Putamen (tissue), 1 donor: ENCODE measurements at places on chromosomes 13 and 19.

- no peak for DNase-seq
Measured at GRCh38 chr13:101977475-101977874, 424.4 kb downstream of the FGF14 start.

DNA sequence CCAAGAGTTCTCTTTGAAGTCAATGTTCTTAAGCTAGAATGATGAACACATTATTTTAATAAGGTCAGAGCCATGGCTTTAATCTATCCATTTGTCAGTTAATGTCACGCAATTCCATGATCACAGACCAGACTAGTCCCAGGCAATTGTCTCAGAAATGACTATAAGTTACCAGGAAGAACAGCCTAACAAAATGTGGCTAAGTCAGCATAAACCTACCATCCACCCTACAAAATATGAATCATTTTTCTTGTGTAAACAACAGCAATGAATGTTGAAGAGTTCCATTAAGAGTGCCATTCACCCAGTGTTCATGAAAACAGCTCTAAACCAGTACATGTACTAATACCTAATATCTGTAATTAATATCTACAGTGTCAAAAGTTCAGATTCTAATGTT is 127.5 kb downstream of the KCTD12 start:
- DNase-seq, result no peak

DNA sequence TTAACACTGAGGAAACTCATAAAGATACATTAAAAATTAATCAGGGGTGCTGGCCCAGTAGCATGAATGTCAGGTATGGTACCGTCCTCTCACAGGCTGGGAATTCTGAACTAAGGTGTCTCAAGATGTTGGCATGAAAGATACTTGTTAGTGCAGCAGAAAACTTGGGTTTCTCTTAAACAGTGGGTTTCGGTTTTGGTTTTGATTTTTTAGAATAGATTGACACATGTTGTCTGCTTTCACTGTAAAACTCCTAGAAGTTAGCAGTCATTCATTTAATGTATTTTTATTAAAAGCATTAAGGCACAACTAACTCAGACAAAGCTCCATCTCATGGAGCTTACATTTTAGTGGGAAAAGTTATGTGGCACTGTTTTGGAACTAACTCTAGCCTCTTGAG is 3.5 kb upstream of the OBI1 start:
- no peak for DNase-seq

GRCh38 chr19:40144151-40144550 is 47.1 kb upstream of the MAP3K10 start:
- no peak for DNase-seq

DNA sequence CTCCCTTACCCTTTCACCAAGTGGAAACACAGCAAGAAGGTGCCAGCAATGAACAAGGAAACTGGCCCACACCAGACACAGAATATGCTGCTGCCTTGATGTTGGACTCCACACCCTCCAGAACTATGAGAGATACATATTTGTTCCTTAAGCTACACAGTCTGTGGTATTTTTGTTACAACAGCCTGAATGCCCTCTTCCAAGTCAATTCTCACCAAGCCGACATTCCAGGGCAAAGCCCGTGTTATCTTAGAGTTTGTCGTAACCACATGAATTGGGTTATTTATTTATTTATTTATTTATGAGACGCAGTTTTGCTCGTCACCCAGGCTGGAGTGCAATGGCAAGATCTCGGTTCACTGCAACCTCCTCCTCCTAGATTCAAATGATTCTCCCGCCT is 14.9 kb downstream of the FGF21 start:
- no peak for DNase-seq

- no peak for DNase-seq
Measured at GRCh38 chr19:1668486-1669270, 16.3 kb upstream of the TCF3 start.

DNA sequence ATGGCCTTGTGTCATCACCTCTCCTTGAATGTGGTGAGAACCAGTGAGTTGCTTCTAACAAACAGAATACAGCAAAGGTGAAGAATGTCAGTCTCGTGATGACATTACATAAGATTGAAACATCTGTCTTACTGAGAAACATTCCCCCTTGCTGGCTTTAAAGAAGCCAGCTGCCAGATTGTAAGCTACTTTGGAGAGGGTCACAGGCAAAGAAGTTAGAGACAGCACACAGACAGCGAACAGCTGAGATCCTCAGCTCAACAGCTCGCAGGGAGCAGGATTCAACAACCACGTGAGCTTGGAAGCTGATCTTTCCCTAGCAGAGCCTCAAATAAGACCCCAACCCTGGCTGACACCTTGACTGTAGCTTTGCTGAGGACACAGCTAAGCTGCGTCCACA is 367.9 kb downstream of the LIG4 start:
- no peak for DNase-seq

DNA sequence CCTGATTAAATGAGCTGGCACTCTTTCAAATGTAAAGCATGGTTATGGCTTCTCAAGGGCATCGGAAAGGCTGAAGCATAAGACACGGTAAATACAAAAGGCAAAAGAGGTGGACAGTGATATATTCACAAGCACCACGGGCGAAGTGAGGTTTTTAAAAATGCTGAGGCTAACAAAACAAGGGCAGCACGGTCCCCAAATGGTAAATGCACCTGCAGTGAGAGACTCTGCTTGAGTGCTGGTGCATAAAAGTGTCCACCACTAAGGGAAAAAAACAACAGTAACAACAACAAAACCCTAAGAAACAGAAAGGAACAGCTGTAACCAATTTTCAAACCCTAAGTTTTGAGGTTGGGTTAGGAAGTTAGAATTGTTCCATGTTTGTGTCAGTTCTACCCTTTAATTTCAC is 234.9 kb downstream of the PCDH9 start:
- no peak for DNase-seq

DNA sequence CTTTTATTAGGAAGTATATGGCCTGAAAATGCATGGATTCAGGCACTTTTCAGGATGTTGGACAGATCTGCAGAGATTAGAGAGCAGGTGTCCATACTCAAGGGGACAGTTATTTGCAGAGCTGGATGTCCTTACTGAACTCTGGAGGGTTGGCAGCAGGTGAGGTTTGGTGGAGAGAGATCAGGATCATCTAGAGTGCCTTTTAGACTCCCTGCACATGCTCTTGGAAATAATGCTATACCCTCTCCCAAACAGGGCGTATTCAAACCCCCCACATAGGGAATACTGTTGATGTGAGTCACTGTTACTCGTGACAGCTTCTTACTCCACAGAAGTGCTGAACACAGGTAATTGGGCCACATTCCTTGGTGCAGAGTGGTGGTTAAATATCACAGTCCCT is 725.7 kb upstream of the SGCG start:
- DNase-seq, result no peak

DNA sequence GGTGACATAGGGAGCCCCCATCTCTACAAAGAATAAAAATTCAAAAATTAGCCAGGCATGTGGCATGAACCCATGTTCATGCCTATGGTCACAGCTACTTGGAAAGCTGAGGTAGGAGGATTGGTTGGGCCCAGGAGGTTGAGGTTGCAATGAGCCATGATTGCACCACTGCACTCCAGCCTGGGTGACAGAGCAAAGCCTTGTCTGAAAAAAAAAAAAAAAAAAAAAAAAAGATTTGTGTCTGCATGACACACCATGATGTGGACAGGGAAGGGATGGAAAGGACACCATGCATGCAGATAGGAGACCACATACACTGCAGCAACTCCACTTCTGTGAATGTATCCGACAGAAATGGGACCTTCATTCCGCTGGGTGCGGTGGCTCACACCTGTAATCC is 34.0 kb upstream of the HOMER3 start:
- DNase-seq, result no peak

DNA sequence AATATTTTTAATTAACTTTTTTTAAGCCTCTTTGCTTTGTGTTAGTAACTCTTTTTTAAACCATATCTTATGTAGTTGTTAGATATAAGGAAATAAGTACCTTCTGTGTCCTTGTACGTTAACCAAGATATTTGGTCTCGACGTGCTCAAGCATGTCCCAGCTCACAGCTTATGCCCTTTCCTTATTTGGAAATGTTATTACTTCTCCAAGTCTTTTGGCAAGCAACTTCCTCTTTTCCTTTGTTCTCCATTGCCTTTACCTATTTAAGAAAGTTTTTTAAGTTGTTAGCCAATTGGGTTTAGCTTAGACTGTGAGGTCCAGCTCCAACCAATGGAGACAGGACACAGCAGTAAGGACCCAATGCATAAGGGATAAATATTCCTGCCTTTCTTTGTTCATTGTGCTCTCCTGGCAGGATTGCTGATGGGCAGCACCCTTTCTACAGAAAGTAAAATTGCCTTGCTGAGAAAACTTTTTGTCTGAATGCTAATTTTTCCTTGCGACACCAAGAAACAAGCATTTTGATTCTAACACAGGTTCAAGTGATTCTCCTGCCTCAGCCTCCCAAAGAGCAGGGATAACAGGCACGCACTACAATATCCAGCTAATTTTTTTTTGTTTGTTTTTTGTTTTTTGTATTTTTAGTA is 5.2 kb downstream of the DKKL1 start:
- no peak for DNase-seq

GRCh38 chr19:6234527-6234926 is 45.2 kb downstream of the MLLT1 start:
- DNase-seq, result no peak

GRCh38 chr13:23695711-23696464 is 125.7 kb downstream of the TNFRSF19 start:
- DNase-seq, result no peak

GRCh38 chr19:16301999-16302694 is 22.5 kb upstream of the KLF2 start:
- DNase-seq, result no peak

DNA sequence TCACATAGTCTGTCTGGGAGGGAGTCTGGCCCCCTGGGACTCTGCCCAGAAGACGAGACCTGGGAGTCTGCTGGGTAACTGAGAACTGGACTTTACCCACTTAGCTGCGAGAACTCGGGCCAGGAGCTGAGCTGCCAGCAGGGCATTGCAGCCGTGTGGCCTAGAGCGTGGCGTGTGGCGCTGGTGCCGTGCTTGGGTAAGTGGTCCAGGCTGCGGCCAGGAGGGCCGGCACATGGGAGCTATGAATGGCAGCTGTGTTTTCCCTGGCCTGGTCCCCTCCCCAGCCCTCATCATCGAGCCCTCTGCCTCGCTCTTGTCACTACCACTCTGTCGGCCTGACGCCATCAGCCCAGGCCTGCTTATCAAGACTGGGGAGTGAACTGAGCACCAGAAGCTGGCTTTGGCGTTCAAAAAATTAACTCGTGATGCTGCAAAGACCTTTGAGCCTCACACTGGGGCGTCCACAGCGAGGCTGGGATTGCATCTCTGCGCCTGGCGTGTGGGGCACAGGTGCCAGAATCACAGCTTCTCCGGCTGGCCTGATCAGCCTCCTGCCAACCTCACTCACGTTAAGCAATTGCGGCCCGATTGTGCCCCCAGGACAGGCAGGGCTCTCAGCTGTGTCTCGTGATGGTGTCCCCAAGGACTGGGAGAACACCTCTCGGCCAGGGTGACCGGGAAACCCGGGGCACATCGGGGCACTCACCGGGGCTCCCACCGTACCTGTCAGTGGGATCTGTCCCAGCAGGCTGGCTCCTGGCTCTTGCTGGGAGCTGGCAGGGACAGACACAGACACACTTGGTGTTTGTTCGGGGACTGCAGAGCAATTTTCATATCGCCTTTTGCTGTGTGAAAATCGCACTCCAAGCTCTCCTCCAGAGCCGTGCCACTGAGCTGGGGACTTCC is 85.9 kb downstream of the KDM4B start:
- peak; percentile 49 for DNase-seq

GRCh38 chr13:52835071-52835839 is 13.2 kb downstream of the PCDH8 start:
- DNase-seq, result no peak

- DNase-seq, result no peak
Measured at GRCh38 chr13:44280456-44280855, 93.2 kb upstream of the SERP2 start.

DNA sequence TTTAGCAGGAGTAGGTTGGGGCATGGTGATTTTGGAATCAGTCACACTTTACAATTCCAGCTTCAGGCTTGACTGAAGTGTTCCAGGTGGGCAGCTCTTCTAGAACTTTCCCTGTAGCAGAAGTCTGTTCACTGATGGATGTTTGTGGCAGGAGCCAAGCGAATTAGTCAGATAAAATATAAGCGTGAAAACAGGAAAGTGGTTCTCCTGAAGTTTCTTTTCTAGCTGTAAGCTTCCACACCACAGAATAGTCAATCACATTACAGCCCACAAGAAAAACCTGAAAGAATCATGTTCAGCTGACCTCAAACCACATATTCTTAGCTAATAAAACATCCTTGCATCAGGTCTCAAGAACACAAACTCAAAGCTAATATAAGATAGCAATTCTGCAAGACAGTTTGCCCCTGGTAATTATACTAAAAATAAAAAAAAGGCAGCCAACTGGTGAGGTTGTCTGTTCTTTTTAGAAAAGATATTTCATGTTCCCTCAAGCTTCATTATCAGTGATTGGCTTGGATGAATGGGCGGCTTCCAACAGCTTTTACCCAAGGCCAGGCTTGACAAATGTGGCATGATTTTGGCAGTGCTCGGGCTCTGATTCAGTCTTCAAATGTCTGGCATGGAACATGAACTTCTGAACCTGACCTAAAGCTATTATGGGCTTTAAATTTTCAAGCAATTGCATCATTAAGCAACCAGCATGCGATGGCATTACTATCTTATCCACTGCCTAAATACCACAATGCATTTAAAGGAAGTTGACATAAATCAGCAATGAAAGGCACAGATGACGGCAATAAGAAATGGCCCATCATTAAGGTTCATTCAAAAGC is 136.8 kb downstream of the DCLK1 start:
- DNase-seq, result no peak

GRCh38 chr13:76004416-76004815 is 368.3 kb downstream of the LMO7 start:
- DNase-seq, result no peak

GRCh38 chr13:20667857-20668437 is 35.6 kb upstream of the IL17D start:
- DNase-seq, result no peak

GRCh38 chr13:65417953-65418352 is 1812.2 kb downstream of the PCDH9 start:
- no peak for DNase-seq

- no peak for DNase-seq
Measured at GRCh38 chr13:22298530-22298929, 627.7 kb downstream of the FGF9 start.

DNA sequence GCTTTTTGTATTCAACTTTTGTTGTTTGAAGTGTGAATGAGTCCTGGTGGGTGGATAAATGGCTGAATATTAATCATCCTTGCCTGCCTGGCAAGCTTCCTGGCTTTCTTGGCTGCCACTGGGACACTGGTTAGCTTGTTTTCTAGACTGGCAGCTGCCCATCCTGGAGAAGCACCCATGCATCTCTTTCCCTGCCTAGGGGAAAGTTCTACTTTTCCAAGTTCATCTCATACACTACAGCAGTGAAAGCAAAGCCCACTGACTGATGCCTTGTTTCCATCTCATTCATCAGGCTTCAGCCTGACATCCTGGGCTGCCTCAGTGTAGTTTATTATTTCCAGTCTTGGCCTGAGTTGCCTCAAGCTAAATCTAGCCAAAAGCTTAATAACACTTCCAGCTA is 244.8 kb downstream of the PCDH20 start:
- DNase-seq, result peak; percentile 48

- DNase-seq, result no peak
Measured at GRCh38 chr13:46104868-46105267, at the start of gene CPB2. CPB2 (minus strand) TSS chr13:46105033; CDS start chr13:46105009, 24 bp downstream.

- DNase-seq, result no peak
Measured at GRCh38 chr19:18063463-18063862, 23.3 kb downstream of the IL12RB1 start.

GRCh38 chr13:65342541-65343337 is 1887.4 kb downstream of the PCDH9 start:
- no peak for DNase-seq

- DNase-seq, result no peak
Measured at GRCh38 chr13:29749401-29750182, 100.8 kb downstream of the UBL3 start.
